ENCODE measurements at places on chromosomes 7 and 10.

- no peak for DNase-seq
These were observed 244.8 kb downstream of the ACTR3B start for GRCh38 chr7:153004341-153004740.

GRCh38 chr10:95374597-95375209 is 83.9 kb upstream of the PDLIM1 start:
- DNase-seq = peak; percentile 84

GRCh38 chr7:18666107-18666728 is 170.7 kb downstream of the HDAC9 start:
- peak; percentile 81 for DNase-seq

DNA sequence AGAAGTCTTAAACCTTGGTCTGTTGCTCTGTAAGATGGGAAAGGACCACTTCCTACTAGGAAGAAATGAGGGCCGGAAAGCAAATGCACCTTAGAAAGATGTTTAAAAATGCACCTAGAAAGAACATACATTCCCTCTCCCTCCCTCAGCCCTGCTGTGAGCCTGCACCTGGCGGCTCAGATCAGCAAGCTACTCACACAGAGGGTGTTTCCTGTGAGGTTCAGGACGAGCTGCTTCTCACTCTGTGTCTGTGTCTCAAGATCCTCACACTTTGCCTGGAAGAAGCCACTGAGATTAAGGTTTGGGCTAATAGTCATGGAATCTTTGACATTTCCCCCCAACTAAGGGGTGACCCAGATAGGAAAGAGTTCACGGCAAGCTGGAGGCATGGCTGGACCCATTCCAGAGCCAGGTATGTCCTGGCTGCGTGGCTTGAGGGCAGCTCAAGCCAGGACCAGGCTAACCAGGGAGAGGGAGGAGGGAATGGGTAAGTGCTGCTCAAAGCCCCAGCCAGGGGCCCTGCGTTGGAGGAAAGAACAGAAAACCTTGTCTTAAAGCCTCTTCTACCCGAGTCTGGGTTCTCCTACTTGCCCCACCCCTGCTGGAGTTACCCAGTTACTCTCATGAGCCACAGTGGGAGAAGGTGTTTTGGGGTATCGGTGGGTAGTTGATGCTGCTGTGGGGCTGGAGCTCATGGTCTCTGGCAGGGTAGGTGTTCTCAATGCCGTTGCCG is 47.5 kb downstream of the PODXL start:
- no peak for DNase-seq

DNA sequence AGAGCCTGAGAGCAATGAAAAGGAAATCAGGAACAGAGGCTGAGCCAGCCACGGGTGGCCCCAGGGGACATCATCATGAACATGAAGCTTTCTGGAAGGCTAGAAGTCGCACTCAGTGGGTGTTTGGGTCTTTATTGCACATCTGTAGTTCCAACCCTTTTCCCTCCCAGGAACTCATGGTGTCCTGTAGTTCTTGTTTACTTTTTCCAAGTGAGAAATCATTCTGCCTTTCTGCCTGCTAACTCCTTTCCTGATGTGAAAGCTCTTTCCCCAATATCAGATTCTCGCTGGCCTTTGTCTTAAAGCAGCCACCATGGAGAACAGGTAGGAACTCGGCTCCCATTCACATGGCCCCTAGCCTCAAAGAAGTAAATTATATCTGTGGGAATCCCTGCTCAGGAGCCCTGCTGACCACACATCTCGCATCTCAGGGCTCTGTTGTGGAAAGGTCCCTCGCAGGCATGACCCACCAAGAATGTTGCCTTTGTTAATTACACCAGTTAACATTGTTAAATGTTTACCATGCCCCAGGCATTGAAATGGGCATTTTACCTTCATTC is 542.7 kb downstream of the TNS3 start:
- DNase-seq = no peak

GRCh38 chr10:4704034-4704545 is 121.9 kb upstream of the AKR1E2 start:
- DNase-seq = peak; percentile 67

- no peak for DNase-seq
These were observed 424.1 kb upstream of the GALNT17 start for GRCh38 chr7:70707823-70708243.

DNA sequence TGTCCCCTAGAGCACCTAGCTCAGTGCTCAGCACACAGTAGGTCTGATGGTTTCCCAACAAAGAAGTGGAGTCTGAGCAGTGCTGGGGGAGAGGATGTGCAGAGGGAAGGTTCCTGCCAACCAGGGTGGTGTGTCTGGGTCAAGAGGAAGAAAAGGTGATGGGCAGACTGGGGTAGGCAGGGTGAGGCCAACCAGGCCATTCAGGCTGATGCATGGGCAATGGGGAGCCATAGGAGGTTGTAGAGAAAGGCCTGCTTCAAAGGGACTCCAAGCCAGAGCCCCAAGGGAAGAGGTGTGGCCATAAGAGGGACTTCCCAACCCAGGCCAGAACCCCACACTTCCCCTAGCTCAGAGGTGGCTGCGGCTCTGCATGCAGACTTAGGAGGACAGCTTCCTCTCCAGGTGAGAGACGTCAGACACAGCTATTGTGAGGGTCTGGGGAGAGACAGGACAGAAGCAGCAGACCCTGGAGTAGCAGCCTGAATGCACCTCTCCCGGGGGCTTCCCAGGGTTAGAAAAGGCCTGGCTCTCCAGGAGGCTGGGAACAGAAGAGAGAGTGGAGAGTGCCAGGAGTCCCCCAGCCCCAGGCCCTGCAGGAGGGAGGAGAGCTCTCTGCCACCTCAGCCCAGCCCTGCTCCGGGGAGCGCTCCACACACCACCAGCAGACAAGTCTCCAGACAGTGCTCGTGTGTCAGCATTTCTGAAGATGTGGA is 87.4 kb upstream of the ZMIZ1 start:
- DNase-seq = no peak

DNA sequence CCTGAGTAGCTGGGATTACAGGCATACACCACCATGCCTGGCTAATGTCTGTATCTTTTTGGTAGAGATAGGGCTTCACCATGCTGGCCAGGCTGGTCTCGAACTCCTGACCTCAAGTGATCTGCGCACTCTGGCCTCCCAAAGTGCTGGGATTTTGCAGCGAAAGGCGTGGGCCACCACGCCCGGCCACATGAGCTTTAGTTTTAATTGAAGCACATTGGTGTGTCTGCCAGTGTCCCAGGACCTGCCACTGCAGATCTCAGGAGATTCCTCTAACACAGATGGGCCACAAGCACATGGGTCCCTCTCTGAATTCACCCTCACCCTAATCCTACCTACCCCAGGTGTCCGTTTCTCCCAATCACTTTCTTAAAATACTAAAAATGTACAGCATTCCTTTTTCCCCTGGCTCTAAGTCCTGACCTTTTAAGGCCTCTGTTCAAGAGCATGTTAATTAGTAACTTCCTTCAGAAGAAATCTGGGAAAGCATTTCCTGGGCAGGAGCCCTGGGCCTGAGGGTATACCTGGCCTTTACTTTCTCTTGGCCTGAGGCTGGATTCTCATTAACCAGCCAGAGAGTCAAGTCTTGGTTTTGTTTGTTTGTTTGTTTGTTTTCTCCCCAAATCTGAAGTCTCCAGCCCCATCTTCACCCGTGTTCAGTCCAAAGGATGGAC is 82.6 kb downstream of the PRPF18 start:
- no peak for DNase-seq

DNA sequence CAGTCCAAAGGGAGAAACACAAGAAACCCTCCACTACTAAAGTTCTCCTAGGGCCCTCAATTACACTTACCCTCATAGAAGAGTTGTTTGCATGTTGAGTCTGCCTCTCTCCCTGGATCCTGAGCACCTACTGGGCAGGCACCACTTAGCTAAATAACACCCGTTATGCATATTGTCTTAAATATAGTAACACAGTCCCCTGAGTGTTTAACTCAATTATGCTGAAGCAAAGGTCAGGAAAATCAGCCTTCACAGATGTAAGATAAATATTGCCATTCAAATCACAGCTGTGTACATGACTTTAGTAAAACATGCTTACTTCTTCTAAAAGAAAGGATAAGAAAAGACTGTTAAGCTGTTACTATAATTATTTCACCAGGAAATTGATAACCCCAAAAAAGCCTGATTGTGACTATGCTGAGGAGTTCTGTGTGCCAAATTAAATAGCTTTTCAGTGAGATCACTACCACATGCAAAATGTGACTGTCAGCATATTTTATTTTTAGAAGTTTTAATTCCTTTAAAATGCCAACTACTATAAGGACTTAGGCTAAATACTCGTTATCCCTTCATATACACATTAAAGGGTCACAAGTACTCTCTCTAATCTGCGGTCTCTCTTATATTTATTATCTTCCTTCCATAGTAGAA is 733.9 kb upstream of the PHF14 start:
- no peak for DNase-seq

GRCh38 chr10:76138286-76138685 is 706.9 kb downstream of the LRMDA start:
- DNase-seq = no peak

- no peak for DNase-seq
These were observed 60.9 kb downstream of the MYOF start for GRCh38 chr10:93420944-93421825.

GRCh38 chr10:81013771-81014170 is 476.1 kb downstream of the SH2D4B start:
- no peak for DNase-seq

DNA sequence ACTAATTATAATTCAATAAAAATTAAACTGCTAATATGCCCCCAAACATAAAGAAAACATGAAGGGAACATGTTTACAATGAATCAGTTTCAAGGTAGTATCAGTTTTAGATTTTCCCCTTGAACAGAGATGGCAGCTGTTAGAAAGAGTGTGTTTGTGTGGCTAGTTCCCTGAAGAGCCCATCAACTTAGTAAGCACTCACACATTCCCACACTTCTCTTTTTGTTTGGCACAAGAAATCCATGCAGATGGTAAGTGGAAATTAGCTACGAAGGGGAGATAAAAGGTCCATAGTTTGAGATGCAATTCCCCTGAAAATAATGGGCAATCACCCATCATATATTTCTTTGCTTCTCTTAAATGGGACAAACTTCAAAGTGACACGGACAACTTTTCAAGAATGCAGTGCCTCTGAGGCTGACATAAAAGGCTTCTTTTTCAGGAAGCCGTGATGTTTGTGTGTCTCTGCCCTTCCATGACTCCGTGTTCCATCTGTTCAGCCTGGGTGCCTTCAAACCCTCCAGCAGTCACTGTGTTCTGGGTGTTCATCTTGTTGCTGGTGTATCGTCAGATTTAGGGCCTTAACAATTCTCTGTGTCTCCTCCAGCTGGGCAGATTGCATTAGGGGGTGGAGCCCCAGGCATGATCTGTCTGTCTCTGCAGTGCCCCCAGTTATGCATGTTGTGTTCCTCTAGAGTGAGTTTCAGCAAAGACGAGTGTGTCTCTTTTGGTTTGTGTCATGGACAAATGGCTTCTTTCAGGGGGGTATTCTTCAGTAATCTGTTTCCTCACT is 259.5 kb upstream of the NPY start:
- DNase-seq = no peak

- no peak for DNase-seq
These were observed 349.4 kb downstream of the GATA3 start for GRCh38 chr10:8403711-8404371.

- DNase-seq = no peak
These were observed 18.7 kb downstream of the IL15RA start for GRCh38 chr10:5958675-5959074.

GRCh38 chr10:78255796-78256638 is 222.4 kb downstream of the RPS24 start:
- DNase-seq = peak; percentile 94

GRCh38 chr10:116440330-116441030 is 12.8 kb downstream of the PNLIPRP3 start:
- no peak for DNase-seq

DNA sequence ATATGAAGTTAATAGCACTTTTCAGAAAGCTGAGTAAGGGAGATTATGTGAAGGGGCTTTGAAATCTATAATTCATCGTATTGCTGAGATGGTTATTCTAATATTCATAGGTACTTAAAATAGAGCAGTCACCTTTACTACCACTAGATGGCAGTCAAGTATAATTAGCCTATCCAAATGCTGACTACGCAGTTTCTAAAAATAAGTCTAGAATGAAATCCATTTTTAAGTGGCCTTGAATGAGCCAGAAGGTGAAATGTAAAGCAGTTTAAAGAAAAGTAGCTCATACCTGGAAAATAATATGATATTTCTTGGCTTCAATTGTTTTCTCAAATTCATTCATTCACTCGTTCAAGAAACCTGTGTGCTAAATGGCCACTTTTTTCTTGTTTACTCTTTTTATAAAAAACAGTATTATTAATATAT is 1277.1 kb downstream of the GATA3 start:
- DNase-seq = peak; percentile 52

GRCh38 chr7:50428911-50429310 is 21.2 kb downstream of the FIGNL1 start:
- DNase-seq = no peak

DNA sequence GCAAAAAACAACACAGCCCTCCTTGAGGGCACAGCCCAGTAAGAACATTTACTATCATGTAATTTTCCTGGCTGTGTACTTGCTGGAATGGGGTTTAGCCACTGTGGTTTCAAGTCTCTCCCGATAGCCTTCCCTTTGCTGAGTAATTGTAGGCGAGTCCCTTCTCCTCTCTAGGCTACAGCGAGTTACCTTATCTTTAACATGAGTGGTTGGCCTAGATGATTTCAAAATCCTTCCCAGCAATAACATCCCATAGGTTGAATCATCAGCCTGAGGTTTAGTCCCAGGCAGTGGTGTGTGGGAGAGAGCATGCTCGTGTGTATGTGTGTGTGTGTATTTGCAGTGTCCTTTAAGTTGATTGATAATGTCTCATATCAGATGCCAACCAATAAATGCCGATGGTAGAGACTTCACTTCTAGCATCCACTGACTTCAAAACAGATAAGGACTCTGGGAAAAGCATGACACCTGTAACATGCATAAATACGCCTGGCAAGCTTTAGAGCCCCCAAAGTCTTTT is 142.9 kb upstream of the ZMIZ1 start:
- peak; percentile 89 for DNase-seq

GRCh38 chr7:123763191-123763661 is 14.4 kb upstream of the WASL start:
- no peak for DNase-seq

GRCh38 chr7:143205560-143206293 is 16.1 kb upstream of the TAS2R40 start:
- DNase-seq = no peak

GRCh38 chr7:98394377-98394836 is 6.5 kb downstream of the BAIAP2L1 start:
- peak; percentile 76 for DNase-seq

GRCh38 chr10:2925631-2926030 is 141.7 kb upstream of the PFKP start:
- DNase-seq = no peak

GRCh38 chr10:62015994-62016393 is 114.5 kb downstream of the ARID5B start:
- no peak for DNase-seq

Data from AG20443 (cell line).